DND-41 (cell line): ENCODE measurements at places on chromosomes 5 and 9.

DNA sequence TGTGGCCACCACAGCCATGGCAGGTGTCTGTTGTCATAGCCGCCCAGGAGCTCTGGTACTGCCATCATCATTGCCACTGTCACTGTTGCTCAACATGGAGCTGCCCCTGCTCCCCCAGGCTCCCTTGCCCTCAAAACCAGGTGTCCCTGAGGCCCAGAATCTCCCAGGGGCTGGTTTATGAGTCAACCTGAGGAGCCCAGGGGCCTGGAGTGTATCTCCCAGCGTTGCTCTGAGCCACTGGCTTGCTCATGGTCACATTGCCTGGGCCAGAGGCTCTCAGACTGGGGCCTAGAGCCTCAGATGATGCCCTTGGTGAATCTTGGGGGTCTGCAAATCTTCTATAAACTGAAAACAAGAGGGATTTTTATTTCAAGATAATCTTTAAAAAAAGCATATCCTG is 24.7 kb upstream of the TBC1D2 start:
- no peak for DNase-seq

- no peak for DNase-seq
These were observed 175.2 kb upstream of the RAI14 start for GRCh38 chr5:34480810-34481528.

GRCh38 chr5:447501-447900 is 4.5 kb downstream of the EXOC3 start:
- DNase-seq = no peak

DNA sequence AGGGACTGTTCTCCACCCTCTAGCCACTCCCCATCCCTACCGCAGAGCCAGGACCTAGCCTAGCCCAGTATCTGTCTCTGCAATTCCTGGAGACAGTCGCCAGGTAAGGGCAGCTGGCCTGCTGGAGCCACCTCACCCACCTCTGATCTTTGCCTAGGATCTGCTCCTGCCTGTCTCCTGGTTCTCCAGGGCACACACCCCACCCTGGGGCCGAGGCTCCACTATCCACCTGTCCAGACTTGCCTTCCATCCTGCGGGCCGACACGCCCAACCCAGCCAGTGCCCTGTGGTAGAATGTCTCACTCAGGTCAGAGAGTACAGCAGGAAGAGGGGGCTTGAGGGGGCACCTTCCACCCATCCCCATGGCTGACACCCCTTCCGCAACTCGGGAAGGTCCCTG is 15.7 kb upstream of the AQP7 start:
- no peak for DNase-seq

- no peak for DNase-seq
These were observed 99.3 kb upstream of the ERCC6L2 start for GRCh38 chr9:95776176-95776575.

DNA sequence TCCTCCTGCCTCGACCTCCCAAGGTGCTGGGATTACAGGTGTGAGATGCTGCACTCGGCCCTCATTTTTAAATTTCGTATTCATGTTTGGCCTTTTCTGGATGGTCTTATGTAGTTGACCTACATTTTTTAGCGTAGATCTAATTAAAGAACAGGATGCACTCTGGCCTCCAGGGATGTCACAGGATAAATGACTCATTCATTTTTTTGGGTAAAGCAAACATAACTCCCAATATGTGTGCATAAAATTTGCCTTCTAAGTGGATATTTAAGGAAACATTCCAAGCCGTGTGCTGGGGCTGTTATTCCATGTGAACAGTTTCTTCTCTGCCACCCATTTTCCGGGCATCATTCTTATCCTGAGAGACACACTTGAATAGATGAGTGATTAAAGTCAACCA is 501.6 kb downstream of the IRX1 start:
- DNase-seq = no peak

GRCh38 chr9:85056203-85056572 is 386.7 kb downstream of the NTRK2 start:
- no peak for DNase-seq

DNA sequence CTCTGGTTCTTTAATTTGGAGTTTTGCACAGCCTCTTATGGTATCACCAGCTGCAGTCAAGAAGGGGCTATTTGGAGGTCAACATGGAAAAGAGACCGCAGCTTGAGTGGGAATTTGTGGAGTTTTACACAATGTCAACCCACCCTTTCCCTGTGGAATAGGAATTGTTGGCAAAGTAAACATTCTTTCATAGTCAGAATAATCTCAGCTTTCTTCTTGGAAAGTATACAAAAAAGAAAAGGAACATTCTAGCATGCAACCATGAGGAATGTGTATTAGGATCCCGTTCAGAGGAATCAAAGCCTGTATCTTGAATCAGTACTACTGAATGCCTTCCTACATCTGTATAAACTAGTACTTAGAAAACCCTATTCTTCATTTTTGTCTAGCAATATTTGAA is 107.6 kb downstream of the LURAP1L start:
- DNase-seq = no peak

GRCh38 chr9:124419832-124420489 is 4.7 kb upstream of the PSMB7 start:
- no peak for DNase-seq

- DNase-seq = no peak
These were observed 58.2 kb upstream of the PRR16 start for GRCh38 chr5:120405923-120406322.

DNA sequence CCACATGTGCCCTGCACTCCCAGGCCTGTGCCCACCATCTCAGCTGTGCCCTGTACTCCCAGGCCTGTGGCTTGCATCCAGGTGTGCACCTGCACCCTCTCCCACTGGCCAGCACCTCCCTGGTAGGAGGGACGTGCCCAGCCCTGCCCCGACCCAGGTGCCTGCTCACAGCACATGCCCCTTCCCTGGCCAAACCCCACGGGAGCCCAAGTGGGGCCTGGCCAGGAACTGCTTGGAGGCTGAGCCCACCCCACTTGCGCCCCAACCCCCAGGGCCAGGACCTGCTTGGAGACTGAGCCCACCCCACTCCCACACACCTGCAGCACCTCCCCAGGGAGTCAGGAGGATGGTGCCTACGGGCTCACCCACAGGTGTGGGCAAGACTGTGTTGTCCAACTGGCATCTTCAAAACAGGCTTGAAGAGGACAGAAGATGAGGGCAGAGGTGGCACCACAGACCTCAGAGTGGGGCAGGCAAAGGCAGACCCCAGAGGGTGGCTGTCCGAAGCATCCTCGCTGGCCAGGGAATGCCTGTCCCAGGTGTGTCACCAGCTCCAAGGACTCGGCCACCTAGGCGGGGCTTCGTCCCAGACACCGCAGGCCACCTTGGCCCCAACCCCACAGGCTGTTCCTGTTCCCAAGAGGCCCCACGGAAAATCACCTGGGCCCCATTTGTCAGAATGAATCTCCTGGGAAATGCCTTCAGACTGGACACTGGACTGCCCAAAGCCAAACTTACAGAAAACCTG is 10.8 kb downstream of the ZDHHC11B start:
- no peak for DNase-seq

DNA sequence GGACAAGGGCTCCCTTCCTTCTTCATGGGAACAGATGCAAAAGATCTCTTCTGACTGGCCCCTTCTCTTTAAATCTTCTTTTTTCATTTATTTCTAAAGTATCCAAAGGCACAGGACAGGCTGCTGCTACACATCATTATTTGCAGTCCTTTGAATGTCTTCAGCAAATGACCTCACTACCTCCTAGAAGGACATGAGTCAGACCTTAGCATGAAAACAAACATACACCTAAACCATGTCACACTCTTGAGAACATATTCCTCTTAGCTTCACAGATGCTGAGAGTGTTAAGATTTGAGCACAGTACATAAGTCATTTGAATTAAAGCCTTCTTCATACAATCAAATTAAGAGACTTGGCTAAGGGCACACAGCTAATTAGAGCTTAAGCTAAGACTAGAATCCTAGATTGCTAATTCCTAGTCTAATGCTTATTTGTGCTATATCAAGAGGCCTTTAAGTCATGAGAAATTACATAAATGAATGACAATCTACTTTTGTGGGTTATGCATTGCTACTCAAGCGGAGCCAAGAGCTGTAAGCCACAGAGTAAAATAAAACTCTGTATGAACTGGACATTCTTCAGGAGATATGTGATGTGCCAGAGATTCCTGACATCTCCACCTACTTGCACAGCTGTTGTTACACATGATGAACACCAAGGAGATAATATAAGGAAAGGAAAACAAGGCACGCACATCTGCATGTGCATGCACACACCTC is 109.1 kb upstream of the PTGER4 start:
- DNase-seq = no peak

- DNase-seq = no peak
These were observed 223 bp downstream of the NR3C1 start for GRCh38 chr5:143403334-143403592.

GRCh38 chr5:111997308-111997707 is 240.3 kb upstream of the NREP start:
- no peak for DNase-seq

DNA sequence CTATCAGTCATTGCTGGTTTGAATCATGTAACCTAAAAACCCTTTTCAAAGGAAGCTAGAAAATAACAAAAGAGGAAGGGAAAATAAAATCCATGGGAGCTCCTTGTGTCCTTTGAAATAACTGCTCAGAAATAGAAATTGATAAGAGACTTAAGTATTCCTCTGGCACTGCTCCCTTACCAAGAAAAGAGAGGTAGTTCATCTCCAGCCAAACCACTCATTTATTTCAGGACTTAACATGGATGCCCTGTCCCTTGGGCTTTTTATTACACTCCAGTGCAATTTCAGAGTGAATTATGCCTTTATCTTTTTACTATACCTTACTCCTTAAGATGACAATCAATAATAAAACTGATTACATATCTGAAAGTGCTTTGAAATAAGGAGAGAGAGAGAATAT is 61.0 kb downstream of the MUSK start:
- no peak for DNase-seq

DNA sequence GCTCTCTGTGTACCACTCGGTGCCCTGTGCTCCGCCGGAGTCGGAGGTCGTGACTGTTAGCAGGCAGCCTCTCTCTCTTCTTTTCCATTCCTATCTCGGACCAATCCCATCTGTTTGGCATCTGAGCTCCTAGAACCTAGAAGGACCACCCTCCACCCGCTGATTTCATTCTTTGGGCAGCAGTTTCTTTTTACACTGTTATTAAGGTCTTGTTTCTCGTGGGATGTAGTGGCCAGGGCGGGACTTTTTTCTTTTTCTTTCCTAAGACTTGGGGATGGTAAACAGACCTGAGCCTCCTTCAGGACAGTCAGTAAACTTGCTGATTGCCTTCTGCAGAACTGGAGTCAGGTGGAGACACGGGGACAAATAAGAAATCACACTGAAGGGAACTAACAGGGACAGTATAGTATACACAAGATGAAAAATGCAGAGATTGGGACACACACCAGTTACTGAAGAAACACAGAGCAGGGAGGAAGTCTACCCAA is 500 bp downstream of the URM1 start:
- DNase-seq = no peak
